ENCODE measurements at places on chromosomes 2 and 18. TPM values are rescaled to one million over a fixed set of nuclear protein-coding genes. Genes with fewer than 3 reads are reported as not detected.

GRCh38 chr2:238551091-238551490 lies 124.4 kb downstream of the ASB1 start:
- DNase-seq: no peak

DNA sequence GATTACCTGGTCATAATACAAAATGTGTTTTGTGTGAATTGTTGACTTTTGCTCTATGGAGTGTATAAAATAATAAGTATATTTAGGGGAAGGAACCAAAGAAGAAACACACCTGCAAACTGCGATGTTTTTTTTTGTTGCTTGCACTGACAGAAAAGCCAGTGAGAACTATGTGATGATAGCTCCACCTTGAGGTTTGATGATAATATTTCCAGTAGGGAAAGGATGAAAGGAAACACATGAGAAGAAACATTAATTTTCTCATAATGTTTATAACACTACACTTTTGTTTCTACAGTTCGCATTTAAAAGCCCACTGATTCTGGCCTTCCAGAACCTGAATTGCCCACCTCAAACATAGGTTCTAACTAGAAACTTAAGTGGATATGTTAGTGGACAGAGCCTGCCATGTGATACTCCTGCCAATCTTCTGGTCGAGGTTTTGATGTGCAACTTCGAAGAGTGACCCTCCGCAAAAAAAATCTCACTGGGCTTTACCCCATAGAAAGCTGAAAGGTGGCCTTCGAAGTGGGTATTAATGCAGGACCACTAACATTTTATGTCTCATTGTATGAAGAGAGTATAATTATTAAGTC lies 476.4 kb upstream of the SPHKAP start:
- DNase-seq: peak; percentile 60

DNA sequence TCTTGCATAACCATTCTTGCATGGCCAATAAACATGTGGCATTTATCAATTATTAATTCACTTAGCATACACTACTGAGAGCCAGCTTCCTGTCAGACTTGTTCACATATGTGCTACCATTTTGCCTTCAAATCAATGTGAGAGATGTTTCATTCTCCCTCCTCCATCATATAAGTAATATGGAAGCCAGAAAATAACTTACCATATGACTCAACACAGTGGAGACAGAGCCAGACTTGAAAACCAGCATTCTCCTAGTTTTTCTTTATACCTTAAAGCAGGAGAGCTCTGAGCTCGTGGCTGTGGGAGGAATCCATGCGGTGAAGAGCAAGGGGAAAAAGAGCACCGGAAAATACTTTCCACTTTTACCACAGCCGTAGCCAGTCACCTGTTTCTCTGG lies 215.0 kb upstream of the LRATD1 start:
- DNase-seq: no peak

GRCh38 chr18:49365346-49365745 lies 95.1 kb downstream of the DYM start:
- no peak for DNase-seq

GRCh38 chr2:220127311-220127710 lies 499.9 kb downstream of the SLC4A3 start:
- no peak for DNase-seq

- DNase-seq: no peak
Measured at GRCh38 chr2:159137511-159138241, 148.8 kb downstream of the WDSUB1 start.

Gene SCYGR4
- total RNA-seq: not detected
